ENCODE measurements at places on chromosomes 6 and 20.

DNA sequence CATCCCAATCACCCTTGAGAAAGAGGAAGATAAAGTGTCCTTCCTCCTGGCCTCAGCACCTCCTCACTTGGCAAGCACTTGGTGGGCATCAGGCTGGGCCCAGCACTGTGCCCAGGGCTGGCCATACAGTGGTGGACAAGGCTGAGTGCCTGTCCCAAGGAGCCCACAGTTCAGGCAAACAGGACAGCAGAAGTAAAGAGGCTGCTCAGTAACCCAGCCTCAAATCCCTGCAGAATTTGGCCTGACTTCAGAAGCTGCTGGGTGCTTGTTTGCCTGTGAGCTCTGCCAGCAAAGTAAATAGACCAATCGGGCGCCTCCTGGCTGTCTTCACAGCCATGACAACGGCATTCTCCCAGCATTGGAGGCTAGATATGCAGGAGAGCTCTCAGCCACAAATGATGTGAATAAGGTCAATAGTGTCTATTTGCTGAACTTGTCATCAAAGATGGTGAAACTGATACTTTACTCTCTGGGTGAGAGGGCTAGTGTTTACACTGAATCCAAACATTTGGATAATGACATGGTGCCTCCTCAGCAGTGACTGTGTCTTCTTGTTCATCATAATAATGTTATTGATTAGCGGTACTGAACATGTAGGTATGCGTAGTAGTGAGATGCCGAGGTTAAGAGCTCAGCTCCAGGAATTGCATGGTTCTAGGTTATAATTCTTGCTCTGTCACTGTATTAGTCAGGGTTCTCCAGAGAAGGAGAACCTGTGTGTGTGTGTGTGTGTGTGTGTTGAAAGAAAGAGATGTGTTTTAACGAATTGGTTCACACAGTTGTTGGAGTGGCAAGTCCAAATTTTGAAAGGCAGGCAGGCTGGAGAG lies 36.9 kb upstream of the FANCE start:
- no peak for DNase-seq

GRCh38 chr6:149761438-149761837 lies 11.9 kb downstream of the PCMT1 start:
- DNase-seq: no peak

- DNase-seq: no peak
These were observed 32.3 kb upstream of the CITED2 start for GRCh38 chr6:139406577-139407343.

- DNase-seq: no peak
These were observed at the start of gene RAD21L1 for GRCh38 chr20:1225783-1226654. RAD21L1 (plus strand) TSS chr20:1226044; CDS start chr20:1228454, 2,410 bp downstream.

GRCh38 chr6:162184465-162184864 lies 543.1 kb downstream of the PRKN start:
- no peak for DNase-seq

DNA sequence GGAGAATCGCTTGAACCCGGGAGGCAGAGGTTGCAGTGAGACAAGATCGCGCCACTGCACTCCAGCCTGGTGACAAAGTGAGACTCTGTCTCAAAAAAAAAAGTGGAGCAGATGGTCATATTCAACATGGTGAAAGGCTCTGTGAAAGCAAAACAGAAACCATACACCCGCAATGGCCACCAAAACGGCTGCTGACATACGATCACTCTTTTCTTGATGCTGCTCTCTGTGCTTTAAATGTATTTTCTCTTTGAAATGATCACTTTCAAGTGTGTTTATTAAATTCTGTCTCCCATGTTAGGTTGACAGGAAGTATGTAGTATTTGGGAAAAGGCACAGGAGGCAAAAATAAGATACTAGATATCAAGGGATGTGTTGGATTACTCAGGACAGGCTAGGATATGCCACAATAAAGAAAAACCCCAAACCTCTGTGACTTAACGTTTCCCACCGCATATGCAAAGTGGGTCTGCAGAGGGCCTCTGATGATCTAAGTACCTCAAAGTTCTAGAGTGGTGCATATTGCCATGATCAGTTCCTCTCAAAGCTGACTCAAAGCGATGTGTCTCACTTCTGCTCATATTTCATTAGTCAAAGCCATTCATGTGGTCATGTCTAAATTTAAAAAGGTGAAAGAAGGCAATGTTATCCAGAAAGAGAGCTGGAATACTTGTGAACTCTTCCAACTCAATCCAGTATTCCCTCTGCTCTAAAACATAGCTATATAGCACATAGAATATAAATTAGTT lies 155.1 kb upstream of the SOX4 start:
- no peak for DNase-seq

DNA sequence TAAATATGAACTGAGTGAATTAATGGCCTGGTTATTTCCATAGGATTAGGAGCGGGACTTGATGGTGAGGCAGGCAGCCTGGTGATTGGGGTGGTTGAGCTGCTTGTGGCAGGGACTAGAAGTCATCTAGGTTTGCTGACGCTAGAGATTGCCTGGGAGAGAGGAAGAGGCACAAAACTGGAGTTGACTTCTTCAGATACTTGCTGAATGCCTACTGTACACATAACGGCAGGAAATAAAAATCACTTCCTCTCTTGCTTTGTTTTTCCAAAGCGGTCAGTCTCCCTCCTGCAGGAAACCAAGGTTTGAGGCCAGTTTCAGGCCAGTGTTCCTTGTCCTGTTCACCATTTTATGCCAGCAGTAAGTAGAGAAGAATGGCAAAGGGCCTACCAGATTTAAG lies 36.7 kb upstream of the MYLIP start:
- no peak for DNase-seq

GRCh38 chr6:125519367-125519766 lies 217.6 kb upstream of the HDDC2 start:
- no peak for DNase-seq

- DNase-seq: peak; percentile 45
These were observed 62.4 kb upstream of the TMEM200A start for GRCh38 chr6:130303431-130303830.

- DNase-seq: no peak
These were observed 333.8 kb downstream of the CDH26 start for GRCh38 chr20:60292001-60292520.

DNA sequence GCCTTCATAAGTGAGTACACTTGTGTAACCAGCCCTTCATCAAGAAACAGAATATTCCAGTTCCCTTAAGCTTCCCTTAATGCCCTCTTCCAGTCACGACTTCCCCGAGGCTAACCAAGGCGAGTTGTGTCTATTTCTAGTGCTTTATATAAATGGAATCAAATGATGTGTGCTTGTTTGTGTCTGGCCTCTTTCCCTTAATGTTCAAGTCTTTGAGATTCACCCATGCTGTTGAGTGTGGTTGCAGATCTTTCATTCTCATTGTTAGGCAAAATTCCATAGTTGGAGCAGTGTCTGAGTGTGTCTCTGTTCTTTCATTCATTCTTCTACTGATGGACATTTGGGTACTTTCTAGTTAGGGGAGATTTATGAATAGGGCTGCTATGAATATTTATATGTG lies 135.0 kb downstream of the CEBPB start:
- DNase-seq: no peak

DNA sequence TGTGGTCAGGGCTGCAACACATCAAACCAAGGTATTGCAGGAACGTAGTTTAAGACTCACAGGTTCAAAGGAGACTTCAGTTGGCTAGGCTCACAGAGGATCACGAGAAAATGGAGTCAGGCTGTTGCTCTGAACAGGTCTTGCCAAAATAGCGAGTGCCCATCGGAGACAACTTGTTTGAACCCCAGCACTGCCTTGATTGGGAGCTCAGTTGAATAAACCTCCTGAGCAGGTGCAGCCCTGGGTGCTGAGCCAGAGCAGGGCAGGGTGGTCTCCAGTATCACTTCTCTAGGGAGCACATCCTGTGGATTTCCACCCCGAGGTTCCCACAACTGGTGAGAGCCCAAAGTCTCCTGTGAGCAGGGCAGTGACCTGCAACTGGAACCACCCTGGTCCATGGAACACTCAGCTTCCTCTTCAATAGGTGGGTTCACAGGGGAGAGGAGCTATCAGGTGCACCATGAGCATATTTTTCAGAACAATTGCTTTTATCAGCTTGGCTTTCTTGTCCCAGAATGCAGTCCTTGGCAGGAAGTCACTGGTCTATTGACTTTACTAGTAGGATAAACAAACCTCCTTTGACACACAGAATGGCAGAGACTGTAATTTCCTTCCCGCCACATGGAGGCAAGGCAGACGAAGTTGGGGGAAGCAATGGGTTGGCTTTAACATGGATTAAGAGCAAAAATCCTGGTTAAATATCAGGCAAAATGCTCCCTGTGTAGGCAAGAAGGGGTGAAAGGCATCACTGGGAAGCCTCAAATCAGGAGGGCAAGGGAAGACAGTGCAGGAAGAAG lies 267.7 kb upstream of the FOXQ1 start:
- DNase-seq: no peak

GRCh38 chr20:3778976-3779375 lies 2.3 kb downstream of the SPEF1 start:
- no peak for DNase-seq

GRCh38 chr6:87575423-87575822 lies 14.4 kb downstream of the RARS2 start:
- no peak for DNase-seq

DNA sequence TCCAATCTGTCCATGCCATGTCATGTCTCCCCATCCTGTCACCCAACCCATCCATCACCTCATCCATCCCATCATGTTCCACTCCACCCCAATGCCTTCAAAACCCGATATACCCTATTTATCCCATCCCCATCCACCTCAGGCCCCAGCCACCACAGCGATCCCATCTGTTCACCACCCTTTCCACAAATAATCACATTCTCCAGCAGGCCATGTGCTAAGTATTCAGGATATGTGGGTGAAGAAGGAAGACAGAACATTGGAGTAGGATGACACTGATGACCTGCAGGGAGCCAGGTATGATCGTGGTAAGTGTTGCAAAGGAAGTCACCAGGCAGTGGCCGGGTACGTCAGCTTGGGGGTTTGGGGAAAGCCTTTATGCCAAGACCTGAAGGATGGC lies 48.8 kb downstream of the NPEPL1 start:
- no peak for DNase-seq

DNA sequence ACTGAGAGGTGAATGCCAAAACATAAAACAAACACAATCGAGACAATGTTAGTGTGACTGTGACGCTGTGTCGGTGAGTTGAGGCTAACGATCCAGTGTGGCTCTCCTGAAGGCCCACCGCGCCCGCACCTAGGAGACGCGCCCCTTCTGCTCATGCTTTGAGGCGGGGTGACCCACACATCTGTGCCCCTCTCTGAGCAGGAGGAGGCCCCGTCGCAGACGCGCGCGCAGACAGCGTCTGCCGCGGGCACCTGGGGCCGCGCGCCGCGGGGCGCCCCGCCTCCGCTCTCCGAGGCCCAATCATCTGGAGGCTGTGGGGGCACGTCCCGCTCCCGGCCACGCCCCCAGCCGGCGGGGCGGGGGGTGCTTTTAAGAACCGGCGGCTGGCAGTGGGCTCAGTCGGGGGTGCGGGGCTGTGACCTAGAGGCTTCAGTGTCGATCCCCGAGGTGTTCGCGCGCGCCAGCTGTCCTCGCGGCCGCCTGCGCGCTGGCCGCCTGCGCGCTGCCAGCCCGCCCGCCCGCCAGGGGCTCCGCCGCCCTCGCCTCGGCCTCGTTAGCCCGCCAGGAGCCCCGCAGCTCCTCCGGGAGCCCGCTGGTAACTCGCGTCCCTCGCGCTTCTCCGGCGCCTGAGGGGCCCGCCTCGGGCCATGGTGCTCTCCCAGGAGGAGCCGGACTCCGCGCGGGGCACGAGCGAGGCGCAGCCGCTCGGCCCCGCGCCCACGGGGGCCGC lies at the start of gene SLC16A10:
TSS of gene SLC16A10 (plus strand) at position 398 of the 730 bp plus-strand sequence. CDS start at position 648, 250 bp downstream.
- DNase-seq: peak; percentile 9

GRCh38 chr6:127178746-127179145 lies 60.3 kb downstream of the RSPO3 start:
- no peak for DNase-seq

- DNase-seq: no peak
These were observed 2.3 kb downstream of the GSTA1 start for GRCh38 chr6:52801188-52801841.

GRCh38 chr6:129206821-129207220 lies 323.9 kb downstream of the LAMA2 start:
- DNase-seq: no peak

- DNase-seq: no peak
These were observed 18.5 kb downstream of the POM121L2 start for GRCh38 chr6:27293436-27294098.

- DNase-seq: no peak
These were observed 242.5 kb downstream of the ZFAND3 start for GRCh38 chr6:38062066-38062465.

DNA sequence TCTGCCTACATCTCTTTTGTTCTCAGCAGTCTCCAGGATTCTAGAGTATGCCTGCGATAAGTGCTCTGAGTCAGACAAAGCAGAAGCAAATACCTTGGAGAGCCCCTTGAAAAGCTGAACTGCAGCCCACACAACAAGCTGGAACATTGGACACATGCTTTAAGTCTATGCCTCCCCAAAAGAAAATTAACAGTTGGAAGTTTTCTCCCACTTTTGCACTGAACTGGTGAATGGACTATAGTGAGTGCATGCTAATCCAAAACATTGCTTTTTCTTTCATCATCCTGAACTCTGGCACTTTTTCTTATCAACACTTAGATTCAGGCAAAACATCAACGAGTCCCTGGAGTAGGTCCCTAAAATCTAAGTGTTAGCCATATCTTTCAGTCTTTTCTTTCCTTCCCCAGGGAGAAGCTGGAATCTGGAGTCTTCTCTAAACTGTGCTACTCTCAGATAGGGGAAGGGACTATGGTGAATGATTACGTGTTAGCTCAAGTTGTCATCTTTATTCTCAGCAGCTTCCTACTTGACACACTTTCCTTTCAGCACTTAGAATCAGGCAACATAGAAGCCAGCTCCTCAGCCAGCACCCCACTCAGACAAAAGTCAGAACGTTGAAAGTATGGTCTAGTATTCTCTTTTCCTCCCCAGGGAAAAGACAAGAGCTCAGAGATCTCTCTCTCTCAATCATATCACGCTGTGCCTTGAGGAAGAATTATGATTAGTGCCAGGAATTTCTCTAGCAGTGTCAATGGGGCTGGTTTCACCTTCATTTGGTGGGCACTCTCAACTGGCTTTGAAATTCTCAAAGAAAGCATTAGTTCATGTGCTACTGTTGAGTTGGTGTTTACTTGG lies 811.0 kb upstream of the GJE1 start:
- DNase-seq: no peak

- DNase-seq: no peak
These were observed 112.6 kb downstream of the SASH1 start for GRCh38 chr6:148455225-148455624.

- DNase-seq: no peak
These were observed 1064.6 kb upstream of the EYS start for GRCh38 chr6:66771626-66772025.

GRCh38 chr20:24448170-24448569 lies 21.3 kb upstream of the SYNDIG1 start:
- no peak for DNase-seq

DNA sequence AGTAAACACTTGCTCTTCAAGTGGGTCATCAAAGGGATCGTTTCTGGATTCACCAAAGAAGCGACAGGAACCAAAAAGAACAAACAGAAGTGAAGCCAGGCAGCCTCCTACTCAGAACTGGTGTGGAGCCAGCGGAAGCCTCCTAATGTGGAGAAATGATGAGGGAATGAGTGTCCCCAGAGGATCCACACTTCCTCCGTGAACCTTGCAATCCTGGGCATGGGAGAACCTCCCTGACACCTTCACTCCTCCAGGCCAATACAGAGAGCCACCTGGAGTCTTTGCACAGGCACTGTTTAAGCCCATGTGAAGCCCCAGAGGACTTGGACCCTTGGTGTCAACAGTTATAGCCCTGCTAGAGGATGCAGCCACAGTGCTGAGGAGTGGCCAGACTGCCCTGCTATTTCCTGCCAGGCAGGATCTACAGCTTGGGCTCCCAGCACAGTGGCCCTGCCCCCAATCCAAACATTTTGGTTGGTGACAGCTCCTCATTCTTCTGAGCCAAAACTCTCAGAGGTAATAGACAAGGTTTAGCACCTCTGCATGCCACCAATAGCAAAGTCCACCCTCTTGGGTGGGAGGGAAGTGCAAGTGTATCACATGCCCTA lies 23.2 kb upstream of the SERINC1 start:
- no peak for DNase-seq
